ENCODE measurements at places on chromosomes 3 and 15.

- DNase-seq, result no peak
Observed at GRCh38 chr15:81888748-81889484, 156.9 kb downstream of the MEX3B start.

GRCh38 chr3:161599697-161600096 is 103.1 kb downstream of the OTOL1 start:
- no peak for DNase-seq

DNA sequence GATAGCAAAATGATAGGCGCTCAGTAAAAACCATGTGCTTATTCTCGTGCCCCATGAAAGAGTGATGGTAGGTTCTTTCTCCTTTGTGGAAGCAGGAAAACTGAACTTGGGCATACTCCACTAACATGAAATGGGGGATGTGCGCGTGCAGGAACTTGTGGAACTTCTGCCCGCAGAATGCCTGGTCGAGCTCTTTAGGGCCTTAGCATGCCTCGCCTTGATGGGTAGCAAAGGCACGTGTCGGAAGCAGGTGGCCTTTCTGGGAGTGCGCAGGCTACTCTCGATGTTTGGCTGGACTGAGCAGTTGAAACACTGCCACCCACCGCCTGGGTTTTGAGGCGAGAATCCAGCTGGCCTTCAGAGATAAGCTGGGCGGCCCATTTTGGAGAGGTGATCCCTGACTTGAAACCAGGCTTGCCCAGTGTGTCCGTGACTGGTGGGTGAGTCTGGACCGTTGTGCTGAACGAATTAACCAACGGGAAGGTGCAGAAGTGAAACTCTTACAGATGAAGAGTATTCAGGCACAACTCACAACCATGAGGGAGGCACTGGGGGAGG is 842 bp downstream of the PCCB start:
- DNase-seq, result peak; percentile 1

GRCh38 chr3:120821426-120821825 is 78.9 kb downstream of the GTF2E1 start:
- DNase-seq, result no peak

DNA sequence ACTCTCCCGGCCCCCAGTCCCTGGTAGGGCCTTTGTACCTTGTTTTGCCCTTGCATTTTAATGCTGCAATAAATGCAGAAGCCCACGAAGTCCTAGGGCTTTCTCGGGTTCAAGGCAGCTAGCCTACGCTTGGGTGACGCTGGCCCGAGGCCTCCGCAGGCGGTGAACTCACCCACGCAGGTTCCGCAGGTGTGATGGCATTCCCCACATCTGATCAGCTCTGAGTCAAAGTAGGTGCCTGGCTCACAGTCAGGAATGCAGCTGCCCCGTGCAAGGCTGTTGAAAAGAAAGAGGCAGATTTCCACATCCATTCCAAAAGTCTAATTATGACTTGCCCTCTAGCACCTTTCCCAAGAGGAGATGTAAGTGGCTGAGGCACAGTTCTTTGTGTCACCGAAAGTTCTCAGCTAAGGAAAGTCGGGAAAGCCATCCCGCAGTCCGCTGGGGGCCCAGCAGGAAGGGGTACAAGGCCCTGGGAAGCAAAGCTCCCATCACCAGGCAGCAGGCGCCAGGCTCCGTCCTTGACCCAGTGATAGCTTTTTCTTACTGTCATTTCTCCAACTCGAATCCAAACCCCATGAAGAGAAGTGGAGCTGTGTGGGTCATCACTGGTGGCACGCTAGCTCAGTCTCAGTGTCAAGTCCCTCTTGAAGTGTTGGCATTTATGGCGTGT is 23.2 kb upstream of the SNRPA1 start:
- no peak for DNase-seq

- no peak for DNase-seq
Observed at GRCh38 chr3:109228391-109229080, 87.8 kb downstream of the DPPA2 start.

Measured in stimulated activated CD4-positive, alpha-beta T cell treated with anti-CD3 and anti-CD28 coated beads, Interleukin-15, amount 100 ng/mL, for 1 hour (primary cell).